ENCODE measurements at places on chromosomes 7 and 10.

DNA sequence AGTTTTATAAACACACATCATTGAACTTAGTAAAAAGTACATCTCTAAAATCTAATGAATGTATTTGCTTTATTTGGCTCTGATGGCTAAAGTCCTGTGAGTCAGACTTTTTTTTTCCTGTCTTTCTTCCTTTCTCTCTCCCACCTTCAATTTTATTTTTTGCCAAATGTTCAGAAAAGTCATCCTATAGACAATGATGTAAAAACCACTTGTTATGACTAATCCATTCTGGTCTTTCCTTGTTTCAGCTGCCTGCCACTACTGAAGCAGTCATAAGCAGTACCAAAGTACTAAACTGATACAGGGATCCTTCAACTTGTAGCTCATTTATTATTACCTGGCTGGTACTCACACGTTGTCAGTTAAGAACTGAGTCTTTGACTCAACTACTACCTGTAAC lies 23.9 kb downstream of the HECTD2 start:
- no peak for DNase-seq

DNA sequence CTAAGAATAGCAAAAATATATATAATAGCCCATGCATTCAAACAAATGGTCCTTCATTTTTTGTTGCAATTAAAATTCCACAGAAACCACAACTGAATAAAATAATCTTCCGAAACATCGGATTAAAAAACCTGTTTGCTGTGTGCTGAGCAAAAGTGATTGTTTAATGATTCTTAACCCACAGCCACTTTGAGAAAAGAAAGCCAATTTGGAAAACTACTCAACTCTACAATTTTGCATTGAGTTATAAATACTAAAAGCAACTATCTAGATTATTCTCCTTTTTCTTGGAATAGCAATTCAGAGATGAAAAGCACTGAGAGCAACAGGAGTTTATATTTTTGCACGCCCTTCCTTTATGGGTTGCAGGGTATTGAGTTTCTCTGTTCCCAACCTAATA lies 8.0 kb downstream of the ADRB1 start:
- no peak for DNase-seq

GRCh38 chr10:11875494-11876281 lies 52.5 kb downstream of the PROSER2 start:
- DNase-seq = no peak

- DNase-seq = no peak
Observed at GRCh38 chr10:77163670-77164348, 473.8 kb downstream of the KCNMA1 start.

DNA sequence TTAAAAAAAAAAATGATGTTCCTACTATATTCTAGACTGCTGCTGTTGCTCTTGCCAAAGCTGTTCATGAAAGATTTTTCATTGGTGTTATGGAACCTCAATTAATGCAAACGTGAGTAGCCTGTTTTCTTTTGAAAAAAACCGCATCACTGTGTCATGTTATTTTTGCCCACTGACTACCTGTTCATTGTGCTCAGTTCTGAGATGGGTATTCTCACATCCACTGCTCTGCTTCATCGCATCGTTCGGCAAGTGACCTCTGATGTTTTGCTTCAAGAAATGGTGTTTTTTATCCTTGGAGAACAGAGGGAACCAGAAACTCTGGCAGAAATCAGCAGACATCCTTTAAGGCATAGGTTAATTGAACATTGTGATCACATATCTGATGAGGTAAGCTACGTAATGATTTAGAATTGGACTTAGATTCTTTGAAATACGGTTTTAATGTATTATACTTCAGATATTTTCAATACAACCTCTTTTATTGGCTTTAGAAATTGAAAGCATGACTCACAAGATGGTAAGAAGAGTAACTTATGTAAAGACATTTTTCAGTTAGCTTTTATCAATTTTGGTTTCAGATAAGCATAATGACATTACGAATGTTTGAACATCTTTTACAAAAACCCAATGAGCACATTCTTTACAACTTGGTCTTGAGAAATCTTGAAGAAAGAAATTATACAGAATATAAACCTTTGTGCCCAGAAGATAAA lies 24.6 kb downstream of the FHIP2A start:
- no peak for DNase-seq

GRCh38 chr7:142469696-142470543 lies 212.1 kb upstream of the PRSS58 start:
- no peak for DNase-seq

DNA sequence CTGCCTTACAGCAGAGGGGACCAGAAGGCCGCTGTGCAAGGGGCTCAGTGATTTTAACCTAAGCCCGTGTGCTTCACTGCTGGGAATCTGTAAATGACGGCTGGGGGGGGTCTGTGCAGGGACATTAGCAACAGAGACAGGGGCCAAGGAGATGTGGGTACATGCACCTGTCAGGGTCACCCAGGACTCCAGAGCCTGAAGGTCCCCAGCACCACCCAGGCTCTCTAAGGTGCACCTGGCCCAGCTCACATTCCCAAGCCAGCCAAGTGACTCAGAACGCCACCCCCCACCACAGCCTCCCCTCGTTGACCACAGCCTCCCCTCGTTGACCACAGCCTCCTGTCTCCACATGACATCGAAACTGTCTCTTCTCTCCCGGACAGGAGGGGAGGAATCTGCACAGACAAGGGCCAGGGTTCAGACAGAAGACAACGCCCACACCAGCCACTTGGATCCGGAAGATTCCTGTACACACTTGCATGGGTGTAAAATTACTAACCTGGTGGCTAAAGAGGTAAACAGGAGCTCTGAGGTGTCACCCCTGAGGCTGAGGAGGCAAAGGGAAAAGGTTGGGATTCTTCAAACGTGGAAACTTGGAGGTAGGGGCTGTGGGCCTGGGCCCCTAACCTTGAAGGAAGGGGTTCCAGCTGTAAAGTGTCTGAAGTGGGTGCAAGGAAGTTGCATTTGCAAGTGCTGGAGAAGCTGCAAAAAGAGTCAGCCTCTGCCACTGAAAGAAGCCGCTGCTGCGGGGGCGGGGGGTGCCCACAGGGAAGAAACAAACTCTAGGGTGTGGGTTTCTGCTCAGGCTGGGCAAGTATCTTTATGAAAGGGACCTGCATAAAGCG lies 27.0 kb downstream of the CALML3 start:
- DNase-seq = no peak

Measured in spinal cord (tissue), 10 donors.